ENCODE measurements at places on chromosomes 1 and 21.

DNA sequence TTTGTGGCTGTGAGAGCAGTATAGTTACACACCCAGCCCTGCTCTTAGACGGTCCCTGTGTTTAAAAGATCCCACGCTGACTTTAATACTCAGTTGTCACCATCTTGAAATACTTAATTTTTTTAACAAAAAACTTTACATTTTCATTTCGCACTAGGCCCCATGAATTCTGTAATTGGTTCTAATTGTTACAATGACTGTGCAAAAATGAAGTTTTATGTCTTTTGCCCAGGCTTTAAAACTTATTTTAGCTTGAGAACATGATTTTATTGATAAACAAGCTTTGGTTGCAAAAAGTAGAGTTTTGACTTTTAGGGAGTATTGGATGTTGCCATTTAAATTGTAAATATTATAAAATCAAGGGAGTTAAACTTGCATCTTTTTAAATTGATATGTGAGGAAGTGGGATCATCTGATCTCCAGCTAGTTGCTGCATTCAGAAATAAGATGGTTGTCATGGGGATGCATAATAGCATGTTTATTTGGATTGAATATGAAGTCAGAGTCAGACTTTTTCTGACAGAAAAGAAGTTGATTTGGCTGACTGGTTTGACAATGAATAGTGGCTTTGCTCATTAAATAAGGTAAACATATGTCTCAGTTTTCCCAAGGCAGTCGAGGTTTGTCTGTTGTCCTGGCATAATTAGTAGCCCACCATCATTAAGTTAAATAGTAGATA, 23.0 kb upstream of the CRP start:
- no peak for DNase-seq

GRCh38 chr1:76786222-76786621, 81.1 kb upstream of the ST6GALNAC5 start:
- DNase-seq, result no peak

- DNase-seq, result peak; percentile 76
Observed at GRCh38 chr1:241518476-241519307, 863 bp downstream of the FH start.

DNA sequence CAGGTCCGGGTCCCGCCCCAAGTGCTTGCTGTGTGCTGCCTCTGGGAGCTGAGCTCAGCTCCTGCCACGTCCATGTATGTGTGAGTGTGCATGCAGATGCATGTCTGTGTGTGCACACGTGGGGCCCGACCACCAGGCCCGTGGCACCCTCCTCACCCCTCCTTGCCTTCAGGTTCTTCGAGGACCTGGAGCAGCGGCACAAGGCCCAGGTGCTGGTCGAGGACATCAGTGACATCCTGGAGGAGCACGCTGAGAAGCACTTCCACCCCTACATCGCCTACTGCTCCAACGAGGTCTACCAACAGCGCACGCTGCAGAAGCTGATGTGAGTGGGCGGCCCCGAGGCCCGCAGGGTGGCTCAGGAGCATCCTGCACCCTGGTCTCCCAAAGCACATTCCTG, 18.4 kb downstream of the ARHGEF16 start:
- no peak for DNase-seq

DNA sequence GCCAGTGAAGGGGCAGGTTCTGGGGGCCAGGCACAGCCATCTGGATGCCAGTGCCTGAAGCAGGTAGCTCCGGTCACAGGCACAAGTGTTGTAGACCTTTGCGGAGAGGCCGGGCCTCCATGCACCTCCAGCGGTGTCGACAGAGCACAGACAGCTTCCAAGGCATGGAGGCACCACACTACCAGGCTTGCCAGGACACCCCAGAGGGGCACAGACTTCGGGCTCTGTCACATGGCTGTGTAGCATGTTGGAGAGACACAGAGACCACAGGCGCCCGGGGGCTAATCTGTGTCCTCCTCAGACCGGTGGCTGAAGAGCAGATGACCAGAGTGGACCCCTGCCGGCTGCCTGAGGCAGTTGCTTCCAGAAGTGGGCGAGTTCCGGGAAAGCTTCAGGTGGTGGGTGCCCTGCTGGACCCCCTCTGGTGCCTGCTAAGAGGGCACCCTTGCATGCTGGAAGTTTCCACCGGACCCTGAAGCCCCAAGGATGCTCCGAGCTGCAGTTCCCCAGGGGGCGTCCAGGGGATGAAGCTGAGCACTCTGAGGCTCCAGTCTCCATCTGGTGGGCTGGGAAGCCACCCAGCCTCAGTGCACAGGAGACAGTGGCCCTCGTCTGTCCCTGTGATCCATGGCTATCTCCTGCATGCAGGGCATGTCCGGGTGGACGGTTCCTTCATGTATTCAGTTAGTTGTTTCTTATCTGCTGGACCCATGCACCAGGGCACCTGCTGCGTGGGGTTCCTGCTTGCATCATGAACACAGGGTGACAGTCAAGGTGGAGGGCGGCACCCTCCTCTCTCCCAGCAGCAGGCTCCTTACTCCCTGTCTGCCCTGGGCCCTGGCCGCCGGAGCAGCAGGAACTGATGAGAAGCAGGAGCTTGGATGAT, 82.4 kb downstream of the OBSCN start:
- DNase-seq, result no peak

DNA sequence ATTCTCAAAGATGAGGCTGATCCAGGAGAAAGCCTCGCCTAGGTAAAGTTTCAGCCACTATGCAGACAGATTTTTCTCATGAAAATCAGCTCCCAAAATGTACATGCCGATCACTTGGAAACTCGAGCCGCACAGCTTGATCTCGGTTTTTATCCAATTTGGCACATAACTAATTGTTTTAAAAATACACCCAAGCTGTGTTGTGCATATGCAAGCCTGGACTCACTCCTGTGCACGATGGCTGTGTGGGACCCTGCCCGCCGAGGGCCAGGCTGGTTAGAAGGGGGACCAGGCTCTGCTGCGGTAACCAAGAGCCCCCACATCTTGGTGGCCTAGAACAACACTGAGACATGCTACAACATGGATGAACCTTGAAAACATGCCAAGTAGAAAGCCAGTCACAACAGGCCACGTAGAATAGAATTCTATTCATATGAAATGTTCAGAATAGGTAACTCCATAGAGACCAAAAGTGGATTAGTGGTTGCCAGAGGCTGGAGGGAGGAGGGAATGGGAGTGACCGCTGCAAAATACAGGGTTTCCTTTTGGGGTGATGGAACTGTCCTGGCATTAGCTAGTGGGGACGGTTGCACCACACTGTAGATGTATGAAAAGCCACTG, 16.1 kb upstream of the LDLRAP1 start:
- DNase-seq, result peak; percentile 52

- DNase-seq, result no peak
Observed at GRCh38 chr1:30853350-30853749, 55.2 kb downstream of the SDC3 start.

GRCh38 chr1:156583821-156584622, 4.5 kb downstream of the TTC24 start:
- DNase-seq, result peak; percentile 75

DNA sequence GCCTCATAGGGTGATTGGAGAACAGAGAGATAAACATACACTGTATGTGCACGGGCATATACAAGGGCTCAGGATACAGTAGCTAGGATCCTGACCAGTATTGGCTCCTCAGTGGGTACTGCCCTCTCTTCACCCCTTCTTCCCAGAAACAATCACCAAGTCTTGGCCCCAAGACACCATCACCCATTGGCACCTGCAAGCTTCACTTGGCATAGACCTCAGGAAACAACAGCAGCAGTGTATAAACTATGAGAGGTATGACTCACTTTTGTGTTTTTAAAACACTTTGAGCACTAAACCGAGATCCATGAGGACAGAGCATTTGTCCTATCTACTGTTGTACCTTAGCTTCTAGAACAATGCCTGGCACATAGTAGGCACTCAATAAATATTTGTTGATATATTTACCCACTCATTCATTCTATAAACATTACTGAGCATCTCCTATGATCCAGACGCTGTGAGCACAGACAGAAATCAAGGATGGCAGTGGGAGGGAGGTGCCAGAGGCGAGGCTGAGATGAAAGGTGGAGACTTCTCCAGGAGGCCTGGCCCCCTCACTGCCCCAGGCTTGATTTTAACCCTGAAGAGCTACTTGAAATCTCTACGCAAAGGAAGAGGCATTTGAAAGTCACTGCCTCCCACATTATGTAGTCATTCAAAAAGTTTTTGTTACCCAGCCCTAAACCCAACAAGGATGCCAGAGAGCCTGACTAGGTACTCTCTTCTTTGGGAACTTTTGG, 95.2 kb downstream of the CAMK2N1 start:
- DNase-seq, result no peak

DNA sequence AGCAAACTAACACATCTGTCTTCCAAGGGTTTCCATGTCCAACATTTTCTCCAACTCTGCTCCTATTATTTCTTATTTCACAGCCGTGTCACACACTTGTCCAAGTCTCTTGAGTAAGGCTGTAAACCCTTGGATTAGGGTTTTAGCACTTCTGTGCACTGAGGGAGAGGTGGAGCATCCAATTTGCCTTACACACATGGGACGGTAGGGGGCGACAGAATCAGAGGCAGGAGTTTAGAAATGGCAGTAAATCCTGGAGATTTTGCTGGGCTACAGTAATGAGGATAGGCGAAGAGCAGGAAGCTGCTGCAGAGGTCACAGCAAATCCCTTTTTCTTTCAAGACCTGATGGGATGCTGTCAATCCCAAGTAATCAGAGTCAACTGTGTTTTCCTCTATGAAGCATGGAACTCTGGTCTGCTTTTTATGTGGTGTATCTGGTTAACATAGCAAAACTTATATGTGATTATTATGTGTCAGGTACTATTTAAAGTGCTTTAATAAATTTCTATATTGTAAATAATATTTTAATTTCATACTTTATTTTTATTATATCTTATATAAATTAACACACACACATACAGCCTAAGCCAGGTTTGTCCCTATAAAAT, 15.4 kb upstream of the LCE5A start:
- DNase-seq, result peak; percentile 61

- DNase-seq, result no peak
Observed at GRCh38 chr1:55503663-55504305, 288.6 kb upstream of the USP24 start.

DNA sequence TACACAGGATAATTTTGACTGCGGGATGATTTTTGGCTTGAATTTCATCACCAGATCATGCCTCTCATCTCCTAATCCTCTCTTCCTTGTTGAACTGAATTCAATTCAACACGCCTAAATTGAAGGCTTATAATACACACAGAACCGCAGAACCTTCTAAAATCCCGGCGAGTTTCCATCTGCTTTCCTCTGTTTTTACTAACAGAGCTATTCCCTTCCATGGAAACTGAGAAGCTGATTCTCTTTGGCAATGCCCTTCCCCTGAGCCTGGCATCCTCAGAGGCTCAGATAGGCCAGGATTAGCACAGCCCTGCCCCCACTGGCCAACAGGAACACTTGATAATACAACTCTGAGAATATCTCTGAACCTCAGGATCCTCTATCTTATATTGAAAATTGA, 130.2 kb downstream of the CAPN8 start:
- no peak for DNase-seq

DNA sequence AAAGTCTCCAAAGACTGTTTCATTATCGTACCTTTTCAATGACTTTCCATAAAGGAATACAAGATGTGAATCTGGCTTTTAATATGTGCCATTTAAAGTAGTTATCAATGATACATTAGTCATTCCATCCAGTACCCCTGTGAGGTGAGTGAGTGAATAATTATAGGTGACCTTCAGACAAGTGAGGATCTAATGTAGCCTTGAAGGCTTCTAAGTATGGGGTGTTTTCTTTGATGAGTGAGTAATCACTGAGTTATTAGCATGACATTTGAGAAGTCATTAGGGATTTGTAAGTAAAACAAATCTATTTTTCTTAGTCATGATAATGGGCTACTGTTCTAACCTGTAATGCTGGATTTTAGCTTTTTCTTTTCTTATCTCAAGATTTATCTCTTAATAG, 831.4 kb downstream of the ADGRL2 start:
- DNase-seq, result peak; percentile 79

GRCh38 chr21:42790520-42791065, 88.7 kb downstream of the WDR4 start:
- DNase-seq, result peak; percentile 54

- DNase-seq, result no peak
Observed at GRCh38 chr1:213103377-213104306, 52.6 kb downstream of the RPS6KC1 start.

GRCh38 chr21:46182548-46183336, 1.5 kb downstream of the SPATC1L start:
- DNase-seq, result no peak

DNA sequence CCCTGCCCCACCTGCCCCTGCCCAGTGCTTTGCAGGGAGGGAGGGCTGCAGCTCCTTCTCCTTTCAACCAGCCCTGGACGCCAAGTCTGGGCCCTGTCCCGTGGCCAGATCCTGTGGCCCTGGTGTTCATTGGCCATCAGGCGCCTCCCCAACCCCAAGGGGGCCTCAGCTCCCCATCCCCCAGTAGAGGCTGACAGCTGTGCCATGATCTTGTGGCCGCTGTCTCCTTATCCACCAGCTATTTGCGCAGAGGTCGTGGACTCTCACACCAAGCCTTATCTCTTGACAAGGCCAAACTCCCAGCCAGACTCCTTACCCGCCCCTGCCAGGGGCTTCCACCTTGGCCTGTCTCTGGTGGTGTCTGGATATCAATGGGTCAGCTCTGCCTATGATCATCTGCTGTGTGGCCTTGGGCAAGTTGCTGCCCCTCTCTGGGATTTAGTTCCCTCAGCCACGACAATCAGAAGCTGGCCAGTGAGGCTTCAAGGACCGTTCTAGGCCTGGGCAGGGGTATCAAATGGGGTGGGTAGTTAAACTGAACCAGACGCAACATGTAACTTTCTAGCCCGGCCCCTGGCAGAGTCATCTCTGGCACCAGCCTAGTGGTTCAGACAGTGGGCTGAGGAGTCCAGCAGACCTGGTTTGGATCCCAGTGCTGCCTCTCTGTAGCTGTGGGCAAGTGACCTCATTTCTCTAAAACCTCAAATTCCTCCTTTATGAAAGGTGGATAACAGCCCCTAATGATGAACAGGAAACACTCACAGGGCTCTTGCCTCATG, 3.3 kb upstream of the COL8A2 start:
- DNase-seq, result no peak

- DNase-seq, result no peak
Observed at GRCh38 chr1:168235548-168235885, 9.7 kb downstream of the SFT2D2 start.

GRCh38 chr1:60483509-60483908, 409.9 kb upstream of the C1orf87 start:
- DNase-seq, result peak; percentile 55

GRCh38 chr1:219940707-219941106, 12.3 kb upstream of the SLC30A10 start:
- no peak for DNase-seq

DNA sequence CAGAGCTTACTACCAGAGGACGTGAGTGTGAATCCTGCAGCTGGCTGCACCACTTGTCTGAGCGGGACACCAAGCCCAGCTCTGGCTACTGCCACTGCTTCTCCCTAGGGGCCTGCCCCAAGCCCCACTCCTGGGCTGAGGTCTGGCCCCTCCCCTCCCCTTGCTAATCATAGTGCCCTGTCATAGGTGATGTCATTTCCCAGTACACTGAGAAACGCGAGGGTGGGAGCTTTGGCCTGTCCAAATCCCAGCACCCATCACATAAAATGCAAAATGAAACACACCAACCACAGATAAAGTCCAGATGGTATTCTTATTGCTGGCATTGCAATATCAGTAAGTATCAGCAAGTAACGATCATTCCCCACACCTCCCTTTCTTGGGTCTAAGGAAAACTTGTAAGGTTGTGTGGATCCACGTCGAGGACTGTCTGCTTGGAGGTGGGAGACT, 77.7 kb downstream of the TOMM20 start:
- DNase-seq, result peak; percentile 29

GRCh38 chr1:186682736-186683135, 2.5 kb upstream of the PTGS2 start:
- peak; percentile 41 for DNase-seq

GRCh38 chr1:159012495-159012894, 2.8 kb downstream of the IFI16 start:
- DNase-seq, result peak; percentile 50

All from bronchial epithelial cell (primary cell).